ENCODE measurements at places on chromosomes 2 and 18.

DNA sequence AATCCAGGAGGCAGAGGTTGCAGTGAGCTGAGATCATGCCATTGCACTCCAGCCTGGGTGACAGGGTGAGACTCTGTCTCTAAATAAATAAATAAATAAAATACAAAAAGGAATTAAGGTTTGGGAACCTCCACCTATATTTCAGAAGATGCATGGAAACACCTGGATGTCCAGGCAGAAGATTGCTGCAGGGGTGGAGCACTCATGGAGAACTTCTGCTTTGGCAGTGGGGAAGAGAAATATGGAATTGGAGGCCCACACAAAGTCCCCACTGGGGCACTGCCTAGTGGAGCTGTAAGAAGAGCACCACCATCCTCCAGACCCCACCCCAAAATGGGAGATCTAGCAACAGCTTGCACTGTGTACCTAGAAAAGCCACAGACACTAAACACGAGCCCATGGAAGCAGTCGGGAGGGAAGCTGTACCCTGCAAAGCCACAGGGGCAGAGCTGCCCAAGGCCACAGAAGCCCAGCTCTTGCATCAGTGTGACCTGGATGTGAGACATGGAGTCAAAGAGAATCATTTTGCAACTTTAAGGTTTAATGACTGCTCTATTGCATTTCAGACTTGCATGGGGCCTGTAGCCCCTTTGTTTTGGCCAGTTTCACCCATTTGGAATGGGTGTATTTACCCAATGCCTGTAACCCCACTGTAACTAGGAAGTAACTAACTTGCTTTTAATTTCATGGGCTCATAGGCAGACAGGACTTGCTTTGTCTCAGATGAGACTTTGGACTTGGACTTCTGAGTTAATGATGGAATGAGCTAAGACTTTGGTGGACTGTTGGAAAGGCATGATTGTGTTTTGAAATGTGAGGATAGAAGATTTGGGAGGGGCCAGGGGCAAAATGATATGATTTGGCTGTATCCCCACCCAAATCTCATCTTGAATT lies 265.3 kb downstream of the ZEB2 start:
- DNase-seq = no peak

- DNase-seq = no peak
Observed at GRCh38 chr2:177733-178132, 86.1 kb downstream of the SH3YL1 start.

- DNase-seq = no peak
Observed at GRCh38 chr2:177353187-177353478, 39.4 kb upstream of the AGPS start.

DNA sequence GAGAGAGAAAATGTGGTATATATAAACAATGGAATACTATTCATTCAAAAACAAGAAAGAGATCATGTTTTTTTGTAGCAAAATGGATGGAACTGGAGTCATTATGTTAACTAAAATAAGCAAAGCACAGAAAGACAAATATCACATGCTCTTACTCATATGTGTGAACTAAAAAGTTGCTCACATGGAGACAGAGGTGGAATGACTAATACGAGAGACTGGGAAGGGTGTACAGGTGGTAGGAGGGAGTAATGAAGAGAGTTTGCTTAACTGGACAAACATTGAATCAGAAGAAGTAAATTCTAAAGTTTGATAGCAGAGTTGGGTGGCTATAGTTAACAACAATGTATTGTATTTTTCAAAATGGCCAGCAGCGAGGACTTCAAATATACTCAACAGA lies 1080.7 kb upstream of the CHAC2 start:
- no peak for DNase-seq

- peak; percentile 44 for DNase-seq
Observed at GRCh38 chr18:35231052-35231451, 9.8 kb upstream of the ZNF397 start.

GRCh38 chr2:27032495-27033252 lies at the start of gene TMEM214:
TMEM214 (plus strand) TSS chr2:27032965; CDS start chr2:27033016, 51 bp downstream.
- DNase-seq = peak; percentile 79

- no peak for DNase-seq
Observed at GRCh38 chr2:168130346-168130745, 117.0 kb downstream of the STK39 start.

- DNase-seq = no peak
Observed at GRCh38 chr2:64439194-64439593, 14.8 kb upstream of the LGALSL start.

- no peak for DNase-seq
Observed at GRCh38 chr2:28071221-28071620, 180.7 kb downstream of the BABAM2 start.

Data from stimulated activated CD8-positive, alpha-beta memory T cell treated with anti-CD3 and anti-CD28 coated beads, Interleukin-2, amount 100 ng/mL, for 48 hours (primary cell).